Small intestine (tissue), 16 donors: ENCODE measurements at places on chromosomes 3 and 15. TPM values are rescaled to one million over a fixed set of nuclear protein-coding genes. Genes with fewer than 3 reads are reported as not detected.

DNA sequence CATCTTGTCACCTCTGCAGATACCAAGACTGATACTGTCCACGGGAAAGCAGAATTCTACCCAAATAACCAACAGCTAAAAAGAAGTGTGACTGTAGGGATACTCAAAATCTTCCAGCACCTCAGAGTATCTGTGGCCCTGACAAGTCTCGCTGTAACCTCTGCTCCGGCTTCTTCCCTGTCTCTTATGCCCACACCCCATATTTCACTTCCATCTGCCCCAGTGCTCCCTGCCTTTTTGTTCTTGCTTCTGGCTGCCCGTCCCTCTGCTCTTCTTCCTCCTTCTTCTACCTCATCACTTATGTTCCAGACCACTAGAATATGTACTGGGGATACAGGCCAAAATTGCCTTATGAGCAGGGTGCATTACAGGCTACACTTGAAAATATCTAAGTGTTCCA is 45.4 kb downstream of the CRTAP start:
- H3K4me1 ChIP-seq, result no peaks in the 10 kb centered on the region
- H3K27ac ChIP-seq, result no peak overlapping the region
- no peak for DNase-seq
- no peaks in the 10 kb centered on the region for H3K36me3 ChIP-seq
- no peaks in the 10 kb centered on the region for H3K27me3 ChIP-seq

DNA sequence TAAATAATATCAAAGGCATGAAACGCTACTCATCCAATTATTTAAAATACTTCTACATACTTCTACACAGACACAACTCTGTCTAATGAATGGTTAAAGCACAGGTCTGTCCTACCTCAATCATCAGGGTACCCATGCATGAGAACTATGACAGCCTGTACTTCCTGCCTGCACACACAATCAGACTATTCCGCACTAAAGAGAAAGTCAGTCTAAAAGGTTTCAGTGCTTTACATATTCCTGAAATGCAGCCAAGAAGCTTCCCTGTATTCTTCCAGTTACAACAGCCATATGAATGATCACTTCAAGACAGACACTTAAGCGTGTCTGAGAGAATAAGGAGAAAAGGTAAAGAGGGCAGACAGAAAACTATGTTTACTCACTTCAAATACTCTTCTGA is 58.8 kb downstream of the TUBGCP4 start:
- H3K36me3 ChIP-seq, result peaks cover 2% of the 10 kb centered on the region
- H3K27ac ChIP-seq, result no peak overlapping the region
- H3K4me3 ChIP-seq, result no peak overlapping the region
- DNase-seq, result no peak
- no peaks in the 10 kb centered on the region for H3K4me1 ChIP-seq
- no peaks in the 10 kb centered on the region for H3K27me3 ChIP-seq

DNA sequence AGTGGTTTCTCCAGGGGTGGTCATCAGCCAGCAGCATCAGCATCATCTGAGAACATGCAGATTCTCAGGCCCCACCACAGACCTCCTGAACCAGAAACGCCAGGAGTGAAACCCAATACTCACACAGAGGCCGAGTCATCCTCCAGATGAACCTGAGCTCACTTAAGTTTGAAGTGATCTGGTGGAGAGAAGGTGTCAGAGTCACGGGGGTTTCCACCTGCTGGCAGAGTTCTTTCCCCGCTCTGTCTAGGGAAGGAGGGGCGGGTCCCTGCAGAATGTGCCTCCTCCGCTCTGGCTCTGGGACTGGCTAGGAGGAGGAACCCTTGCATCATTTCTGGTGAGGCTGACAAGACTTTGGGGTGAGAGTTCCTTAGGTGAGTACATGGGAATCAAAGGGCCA is 13.3 kb upstream of the KIF23 start:
- H3K27me3 ChIP-seq, result no peaks in the 10 kb centered on the region
- H3K36me3 ChIP-seq, result no peaks in the 10 kb centered on the region
- H3K27ac ChIP-seq, result no peak overlapping the region
- no peaks in the 10 kb centered on the region for H3K4me1 ChIP-seq
- DNase-seq, result no peak

DNA sequence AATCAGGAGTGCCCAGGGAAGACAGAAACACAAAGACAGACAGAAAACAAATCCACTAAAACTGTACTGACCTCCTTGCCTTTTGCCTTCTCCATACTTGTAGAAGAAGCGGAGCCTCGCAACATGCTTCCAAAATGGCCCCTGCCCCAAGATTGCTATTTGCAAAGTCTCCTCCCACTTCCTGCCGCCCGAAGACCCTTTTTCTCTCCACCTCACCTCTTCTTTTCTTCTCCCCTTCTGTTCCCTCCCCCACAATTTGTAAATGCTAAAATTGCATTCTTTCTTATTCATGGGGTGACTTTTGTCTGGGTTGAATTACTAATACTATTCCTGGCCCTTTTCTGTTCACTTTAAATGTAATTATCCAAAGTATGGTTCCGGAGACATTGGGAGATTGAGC is at the start of gene DPPA4:
TSS of gene DPPA4 (minus strand) at position 154 of the 400 bp plus-strand sequence. CDS start at position 125, 29 bp downstream.
- no peaks in the 10 kb centered on the region for H3K4me1 ChIP-seq
- no peak for DNase-seq
- H3K27me3 ChIP-seq, result no peaks in the 10 kb centered on the region
- no peaks in the 10 kb centered on the region for H3K36me3 ChIP-seq
- no peak within 1 kb of the TSS for H3K27ac ChIP-seq

GRCh38 chr3:57234613-57235575 is 7.4 kb downstream of the APPL1 start:
- DNase-seq, result no peak
- H3K27me3 ChIP-seq, result no peaks in the 10 kb centered on the region

GRCh38 chr3:140319739-140320138 is 358.1 kb upstream of the TRIM42 start:
- no peaks in the 10 kb centered on the region for H3K27me3 ChIP-seq
- no peak for DNase-seq

DNA sequence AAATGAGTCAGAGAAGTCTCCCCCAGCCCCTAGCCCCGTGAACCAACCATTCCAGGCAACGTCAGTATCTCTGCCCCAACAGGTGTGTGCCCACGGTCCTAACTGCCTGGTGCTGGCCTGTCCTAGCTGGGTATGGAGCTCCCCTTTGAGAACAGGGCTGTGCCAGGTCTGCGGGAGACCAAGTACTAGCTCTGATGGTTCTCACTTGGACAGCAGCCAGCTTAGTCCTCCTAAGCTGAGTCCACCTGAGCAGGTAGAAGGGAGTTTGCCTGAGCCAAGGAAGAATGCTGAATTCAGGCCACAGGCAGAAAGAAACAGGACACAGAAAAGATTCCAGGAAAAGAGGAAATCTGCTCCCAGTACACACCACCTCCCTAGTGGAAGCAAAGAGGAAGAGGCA is 33.1 kb upstream of the PARL start:
- no peak overlapping the region for H3K4me3 ChIP-seq
- no peak overlapping the region for H3K27ac ChIP-seq
- DNase-seq, result no peak
- no peaks in the 10 kb centered on the region for H3K27me3 ChIP-seq
- no peaks in the 10 kb centered on the region for H3K4me1 ChIP-seq

DNA sequence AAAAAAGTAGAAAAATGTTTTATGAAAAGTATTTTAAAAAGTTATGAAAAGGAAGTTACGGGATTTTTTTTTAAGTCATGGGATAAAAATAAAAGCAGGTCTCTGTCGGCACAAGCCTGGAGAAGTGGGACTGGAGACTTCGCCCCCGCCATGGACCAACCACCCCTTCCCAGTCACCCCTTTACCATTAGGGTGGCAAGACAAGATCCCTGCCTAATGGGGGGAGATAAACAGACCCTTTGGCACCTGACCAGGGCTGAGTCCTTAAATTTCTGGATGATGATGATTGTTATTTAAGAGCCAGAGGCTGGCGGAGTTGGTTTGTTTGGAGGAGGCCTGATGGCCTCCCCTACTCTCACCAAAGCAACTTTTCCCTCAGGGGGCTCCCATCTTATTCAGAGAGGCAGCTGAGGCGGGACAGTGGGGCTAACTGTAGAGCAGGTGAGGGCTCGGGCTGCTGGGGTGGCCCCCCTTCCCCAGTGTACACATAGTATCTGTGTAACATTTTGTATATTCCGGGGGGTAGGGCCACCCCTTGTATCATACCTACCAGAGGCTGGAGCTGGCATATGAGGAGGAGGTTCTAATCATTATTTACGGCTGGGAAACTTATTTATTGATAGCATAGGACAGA is 74.0 kb downstream of the ADAMTS7 start:
- no peak for DNase-seq
- H3K36me3 ChIP-seq, result no peaks in the 10 kb centered on the region
- no peaks in the 10 kb centered on the region for H3K27me3 ChIP-seq
- H3K4me1 ChIP-seq, result no peaks in the 10 kb centered on the region
- H3K4me3 ChIP-seq, result no peak overlapping the region

DNA sequence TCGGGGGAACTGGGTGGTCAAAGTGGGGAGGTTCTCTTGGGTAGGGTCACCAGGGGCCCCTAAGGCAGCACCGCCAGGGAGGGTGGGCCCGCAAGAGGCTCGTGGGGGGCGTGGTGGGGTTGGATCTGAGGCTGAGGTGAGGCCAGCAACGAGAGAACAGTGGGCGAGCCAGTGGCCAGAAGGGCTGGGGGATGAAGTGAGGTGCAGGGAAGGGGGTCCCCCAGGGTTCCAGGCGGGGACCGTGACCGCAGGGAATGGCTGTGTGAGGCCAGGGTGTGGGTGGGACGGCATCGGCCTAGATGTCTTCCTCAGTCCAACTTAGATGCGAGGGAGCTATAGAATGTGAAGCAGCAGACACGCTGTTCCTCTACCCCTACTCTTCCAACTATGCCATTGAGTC is 78.2 kb downstream of the SNRK start:
- H3K27ac ChIP-seq, result no peak overlapping the region
- DNase-seq, result no peak
- H3K4me3 ChIP-seq, result no peak overlapping the region

DNA sequence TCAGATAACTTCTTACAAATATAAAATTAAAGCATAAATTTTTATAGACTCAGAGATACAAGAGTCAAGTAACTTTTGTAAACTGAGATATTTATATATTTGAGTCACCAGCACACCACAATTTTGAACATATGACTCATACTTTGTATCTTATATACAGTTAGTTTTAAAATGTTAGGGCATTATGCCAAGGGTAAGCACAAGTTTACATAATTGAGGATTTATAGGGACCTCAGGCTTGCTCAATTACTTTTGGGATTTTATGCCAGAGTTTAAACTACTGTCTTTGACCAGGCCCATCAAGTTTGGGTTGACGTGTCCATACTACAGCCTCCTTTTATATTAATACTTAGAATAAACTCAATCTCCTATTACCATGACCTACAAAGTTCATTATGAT is 7.4 kb upstream of the FGF7 start:
- H3K4me1 ChIP-seq, result no peaks in the 10 kb centered on the region
- no peak overlapping the region for H3K27ac ChIP-seq
- no peak for DNase-seq
- no peaks in the 10 kb centered on the region for H3K36me3 ChIP-seq

GRCh38 chr3:157099326-157100095 is 60.4 kb downstream of the CCNL1 start:
- no peak overlapping the region for H3K27ac ChIP-seq
- no peaks in the 10 kb centered on the region for H3K36me3 ChIP-seq
- H3K4me3 ChIP-seq, result no peak overlapping the region
- H3K27me3 ChIP-seq, result no peaks in the 10 kb centered on the region

- no peak overlapping the region for H3K27ac ChIP-seq
- no peaks in the 10 kb centered on the region for H3K27me3 ChIP-seq
- DNase-seq, result no peak
- no peaks in the 10 kb centered on the region for H3K4me1 ChIP-seq
- no peak overlapping the region for H3K4me3 ChIP-seq
Measured at GRCh38 chr3:65605876-65606432, 432.8 kb downstream of the MAGI1 start.

GRCh38 chr3:113118336-113118735 is 93.0 kb upstream of the BOC start:
- H3K36me3 ChIP-seq, result no peaks in the 10 kb centered on the region
- H3K27me3 ChIP-seq, result no peaks in the 10 kb centered on the region
- H3K4me1 ChIP-seq, result no peaks in the 10 kb centered on the region
- no peak for DNase-seq
- H3K27ac ChIP-seq, result peak overlapping the region; percentile 48
- H3K4me3 ChIP-seq, result no peak overlapping the region

DNA sequence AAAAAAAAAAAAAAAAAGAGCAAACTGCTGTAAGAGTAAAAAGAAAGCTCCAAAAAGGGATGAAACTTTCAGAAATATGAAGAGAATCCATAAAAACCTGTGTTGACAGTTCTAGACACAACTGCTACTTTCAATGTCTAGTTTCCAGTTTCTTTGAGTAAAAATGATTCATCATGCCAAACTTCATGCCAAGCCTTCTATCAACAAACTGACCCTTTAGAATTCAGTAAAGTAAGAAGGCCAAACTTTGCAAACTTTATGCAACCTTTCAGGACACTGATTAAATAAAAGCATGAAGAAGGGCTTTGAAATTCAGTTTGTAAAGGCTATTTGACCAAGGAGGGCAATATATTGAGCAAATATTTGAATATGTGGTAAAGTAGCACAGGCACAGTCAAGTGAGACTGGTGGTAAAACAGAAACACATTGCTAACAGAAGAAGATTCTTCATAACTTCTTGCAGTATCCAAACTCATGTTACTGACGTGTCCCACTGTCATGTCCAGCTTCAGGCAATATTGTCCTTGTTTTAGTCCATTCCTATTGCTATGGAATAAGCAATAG is 56.3 kb upstream of the CFAP20DC start:
- DNase-seq, result no peak
- H3K27ac ChIP-seq, result no peak overlapping the region
- H3K36me3 ChIP-seq, result no peaks in the 10 kb centered on the region
- peaks cover under 1% of the 10 kb centered on the region for H3K27me3 ChIP-seq
- no peaks in the 10 kb centered on the region for H3K4me1 ChIP-seq

The KCNMB2 gene
- polyA plus RNA-seq, result 3.9 TPM

The A4GNT gene
- not detected for polyA plus RNA-seq

The PCNP gene
- polyA plus RNA-seq, result 71.1 TPM

The SLC2A2 gene
- polyA plus RNA-seq, result 212 TPM

The CADM2 gene
- polyA plus RNA-seq, result 2.4 TPM

The PARP6 gene
- polyA plus RNA-seq, result 73.0 TPM

The LMLN gene
- polyA plus RNA-seq, result 0.22 TPM

The IL5RA gene
- polyA plus RNA-seq, result 0.09 TPM

The MFGE8 gene
- 4.0 TPM for polyA plus RNA-seq

The BMF gene
- 4.4 TPM for polyA plus RNA-seq

The LRTM1 gene
- 0.49 TPM for polyA plus RNA-seq

The LINGO1 gene
- 4.5 TPM for polyA plus RNA-seq

The CYP1A1 gene
- polyA plus RNA-seq, result 0.66 TPM

The WDR72 gene
- 1.6 TPM for polyA plus RNA-seq
